ENCODE measurements at places on chromosomes 1 and 21.

DNA sequence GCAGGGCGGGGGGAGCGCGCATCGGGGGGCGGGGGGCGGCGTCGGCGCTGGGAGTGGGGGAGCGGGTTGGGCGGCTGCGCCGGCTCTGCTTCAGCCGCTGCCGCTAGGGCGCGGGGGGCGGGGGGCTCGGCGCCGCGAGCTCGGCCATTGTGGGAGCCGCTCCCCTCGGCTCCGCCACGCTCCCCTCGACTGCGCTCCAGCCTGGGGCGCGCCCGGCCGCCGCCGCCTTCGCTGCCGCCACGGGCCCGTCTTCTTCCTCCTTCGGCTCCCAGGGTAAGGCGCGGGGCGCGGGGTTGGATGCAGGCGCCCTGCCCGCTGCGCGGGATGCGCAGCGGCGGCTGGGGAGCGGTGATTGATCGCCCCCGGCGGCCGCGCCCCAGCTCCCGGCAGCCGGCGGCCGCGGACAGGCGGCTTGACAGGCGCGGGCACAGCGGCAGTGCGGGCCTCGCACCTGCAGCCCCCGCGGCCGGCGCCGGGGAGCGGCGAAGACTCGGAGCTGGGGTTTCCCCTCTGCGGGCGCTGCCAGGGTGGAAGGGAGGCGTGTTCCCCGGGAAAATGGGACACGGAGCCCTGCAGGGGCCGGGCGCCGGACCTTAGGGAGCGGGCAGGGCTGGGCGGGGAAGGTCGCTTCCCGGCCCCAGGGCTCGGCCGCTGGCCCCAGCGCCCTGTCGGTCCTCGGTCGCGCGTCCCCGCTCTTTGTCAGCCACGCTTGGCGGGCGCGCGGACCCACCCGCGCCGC lies 55.3 kb downstream of the NDUFS5 start:
- no peak for DNase-seq

DNA sequence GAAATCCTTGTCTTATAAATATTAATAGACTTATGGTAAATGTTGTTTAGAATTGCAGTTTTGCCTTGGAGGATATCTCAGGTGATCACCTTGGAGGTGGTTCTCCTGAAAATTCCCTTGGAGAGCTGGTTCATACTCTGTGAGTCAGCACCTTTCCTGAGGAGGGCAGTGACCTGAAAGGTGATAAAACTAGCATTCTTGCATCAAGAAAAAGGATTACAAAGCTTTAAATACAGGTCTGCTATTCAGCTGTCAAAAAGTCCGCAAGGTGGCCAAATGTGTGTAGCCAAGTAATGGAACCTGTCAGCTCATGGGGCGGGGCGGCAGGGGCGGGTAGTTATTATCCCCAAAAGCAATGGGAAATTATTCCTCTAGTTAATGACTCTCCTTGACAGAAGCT lies 52.8 kb upstream of the EDARADD start:
- DNase-seq, result no peak

DNA sequence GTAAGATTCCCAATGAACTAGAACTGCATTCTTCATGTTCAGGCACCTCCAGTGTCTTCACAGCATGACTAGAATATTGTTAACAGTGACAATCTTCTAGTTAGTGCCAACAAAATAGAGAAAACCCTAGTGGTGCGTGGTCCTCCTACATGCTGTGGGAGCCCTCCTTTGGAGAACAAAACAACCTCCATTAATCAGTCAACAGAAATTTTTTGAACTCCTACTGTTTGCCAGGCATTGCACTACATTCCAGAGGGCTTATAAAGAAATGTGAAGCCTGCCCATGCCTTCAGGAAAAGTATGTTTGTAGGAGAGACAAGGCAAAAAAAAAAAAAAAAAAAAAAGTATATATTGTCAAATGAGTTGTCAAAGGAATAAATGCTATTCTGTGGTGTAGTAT lies 252.7 kb downstream of the LRRC40 start:
- DNase-seq, result no peak

GRCh38 chr1:15189692-15190370 lies 36.3 kb downstream of the TMEM51 start:
- no peak for DNase-seq

GRCh38 chr21:43889069-43889468 lies 24.0 kb downstream of the AGPAT3 start:
- DNase-seq, result no peak

- DNase-seq, result peak; percentile 56
Observed at GRCh38 chr1:71785450-71785849, 496.9 kb downstream of the NEGR1 start.

DNA sequence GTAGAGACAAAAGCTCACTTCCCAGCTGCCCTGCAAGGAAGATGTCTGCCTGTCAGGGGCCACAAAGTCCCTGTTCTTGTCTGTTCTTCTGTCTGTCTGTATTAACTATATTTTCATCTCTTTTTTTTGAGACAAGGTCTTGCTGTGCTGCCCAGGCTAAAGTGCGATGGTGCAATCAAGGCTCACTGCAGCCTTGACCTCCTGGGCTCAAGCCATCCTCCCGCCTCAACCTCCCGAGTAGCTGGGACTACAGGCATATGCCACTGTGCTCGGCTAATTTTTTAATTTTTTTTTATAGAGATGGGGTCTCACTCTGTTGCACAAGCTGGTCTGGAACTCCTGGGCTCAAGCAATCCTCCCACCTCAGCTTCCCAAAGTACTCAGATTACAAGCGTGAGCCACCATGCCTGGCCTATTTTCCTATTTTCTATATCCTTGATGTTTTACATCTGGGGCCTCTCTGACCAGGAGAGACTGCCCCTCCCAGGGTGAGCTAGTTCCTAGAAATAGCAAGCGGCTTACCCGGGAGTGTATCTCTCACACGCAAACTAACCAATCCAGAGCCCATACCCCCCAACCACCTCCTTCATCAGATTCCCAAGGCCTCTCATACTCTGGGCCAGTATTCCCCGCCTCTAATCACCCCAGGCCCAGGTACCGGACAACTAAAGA lies 5.4 kb upstream of the KLHDC7A start:
- no peak for DNase-seq

DNA sequence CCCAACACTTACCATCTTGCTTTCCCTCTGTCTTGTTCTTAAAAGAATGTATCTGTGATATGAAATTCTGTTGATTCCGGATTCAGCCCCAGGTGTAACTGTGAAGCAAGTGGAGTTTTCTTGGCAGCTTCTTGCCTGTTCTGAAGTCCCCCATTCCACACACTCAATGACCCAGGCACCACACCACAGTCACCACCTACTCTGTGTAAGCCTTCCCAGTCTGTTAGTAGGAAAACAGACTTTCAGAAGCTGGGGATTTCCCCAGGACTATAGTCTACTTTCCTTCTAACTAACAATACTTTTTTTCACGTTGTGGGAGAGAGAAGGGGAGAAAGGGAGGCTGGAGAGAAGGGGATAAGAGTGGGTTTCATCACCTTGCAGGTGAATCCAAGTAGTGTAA lies 299.1 kb upstream of the PROX1 start:
- DNase-seq, result no peak

DNA sequence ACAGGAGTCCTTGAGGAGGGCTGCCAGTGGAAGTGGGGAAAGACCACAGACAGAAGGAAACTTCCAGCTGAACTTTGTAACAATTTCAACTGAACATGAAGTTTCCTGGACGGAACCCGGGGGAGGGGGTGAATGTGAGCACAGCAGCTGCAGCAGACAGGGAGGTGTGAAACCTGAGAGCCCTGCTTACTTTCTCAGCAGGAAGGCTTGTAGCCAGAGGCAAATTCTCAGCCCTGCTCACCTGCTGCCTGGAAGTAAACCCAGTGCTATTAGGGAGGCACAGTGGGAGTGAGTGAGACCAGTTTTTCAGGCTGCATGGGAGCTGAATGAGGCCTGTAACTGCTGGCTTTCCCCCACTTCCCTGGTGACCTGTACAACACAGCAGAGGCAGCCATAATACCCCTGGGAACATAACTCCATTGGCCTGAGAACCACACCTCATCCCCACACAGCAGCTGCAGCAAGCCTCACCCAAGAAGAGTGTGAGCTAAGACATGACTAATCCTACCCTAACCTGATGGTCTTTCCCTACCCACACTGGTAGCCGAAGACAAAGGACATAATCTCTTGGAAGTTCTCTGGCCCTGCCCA lies 9.6 kb upstream of the SPRR2F start:
- DNase-seq, result peak; percentile 7

DNA sequence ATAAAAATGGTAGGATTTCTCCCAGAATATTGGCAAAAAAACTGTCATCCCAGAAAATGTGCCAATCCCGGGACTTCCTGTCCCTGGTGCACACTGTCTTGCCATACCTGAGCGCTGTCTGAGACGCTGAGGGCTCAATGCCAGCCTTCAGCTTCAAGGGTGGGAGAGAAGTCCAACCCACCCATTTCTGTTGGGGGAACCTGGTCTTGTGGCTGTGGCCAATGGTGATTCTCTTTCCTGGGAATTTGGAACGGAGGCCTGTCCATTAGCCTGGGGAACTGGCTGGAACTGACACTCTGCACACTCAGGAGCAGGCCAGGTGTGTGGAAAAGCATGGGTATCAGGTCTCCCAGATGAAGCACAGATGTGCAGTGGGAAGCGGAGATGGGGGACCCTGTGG lies 6.7 kb downstream of the MTHFR start:
- DNase-seq, result no peak

- DNase-seq, result no peak
Observed at GRCh38 chr1:245195398-245195797, 40.6 kb downstream of the KIF26B start.

DNA sequence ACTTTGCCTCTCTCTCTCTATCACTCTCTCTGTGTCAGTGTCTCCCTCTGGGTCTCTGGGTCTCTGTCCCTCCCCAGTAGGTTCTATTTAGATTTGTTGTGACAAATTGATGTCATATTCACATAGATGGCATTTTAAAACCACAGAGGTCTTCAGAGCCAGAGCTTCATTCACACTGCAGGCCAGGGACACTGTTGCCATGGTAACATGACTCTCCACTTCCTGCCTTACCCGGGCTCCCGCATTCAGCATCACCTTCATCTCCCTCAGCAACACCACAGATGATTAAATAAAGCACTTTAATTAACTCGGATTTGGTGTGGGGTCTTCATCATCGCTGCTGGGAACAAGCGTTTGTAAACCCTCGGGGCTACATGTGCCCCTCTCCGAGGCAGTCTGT lies 132.6 kb downstream of the ETS2 start:
- no peak for DNase-seq

- DNase-seq, result no peak
Observed at GRCh38 chr21:33640697-33641351, 717 bp downstream of the CRYZL1 start.

GRCh38 chr1:82555501-82555900 lies 754.8 kb downstream of the ADGRL2 start:
- no peak for DNase-seq

DNA sequence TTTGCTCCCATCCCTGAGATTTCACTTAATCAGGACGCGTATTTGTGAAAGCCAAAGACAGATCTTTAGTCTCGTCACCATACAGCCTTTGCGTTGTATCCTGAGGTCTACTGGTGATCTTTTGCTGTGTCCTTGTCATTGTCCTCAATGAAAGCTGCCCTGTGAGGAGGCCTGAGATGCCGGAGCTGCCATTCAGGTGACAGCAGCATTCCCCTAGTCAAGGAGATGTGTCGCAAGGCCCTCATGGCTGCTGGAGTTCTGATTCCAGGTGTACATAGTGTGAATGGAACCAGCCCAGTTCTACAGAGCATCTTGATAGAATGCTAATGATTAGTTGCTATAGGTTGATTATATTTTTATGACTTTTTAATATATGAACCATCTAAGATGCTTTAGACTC lies 24.1 kb downstream of the TTF2 start:
- DNase-seq, result no peak

GRCh38 chr1:15618077-15618654 lies 908 bp downstream of the DDI2 start:
- peak; percentile 48 for DNase-seq

DNA sequence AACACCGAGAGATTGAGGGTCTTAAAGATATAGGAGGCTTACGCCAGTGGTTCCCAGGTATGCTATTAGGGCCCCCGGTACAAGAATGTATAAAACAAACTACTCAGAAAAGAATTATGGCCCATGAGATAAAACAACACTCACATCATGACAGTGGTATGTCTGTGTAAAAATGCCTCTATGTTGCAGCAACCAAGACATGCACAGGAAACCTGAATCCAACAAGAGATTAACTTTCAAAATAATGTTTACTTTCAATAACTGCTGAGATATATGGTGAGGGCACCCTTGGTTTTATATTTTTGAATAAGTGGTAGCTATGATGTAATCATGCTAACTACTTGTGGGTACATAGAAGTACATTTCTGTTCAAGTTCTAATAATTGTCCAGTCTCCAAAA lies 74.9 kb downstream of the PUM1 start:
- no peak for DNase-seq

DNA sequence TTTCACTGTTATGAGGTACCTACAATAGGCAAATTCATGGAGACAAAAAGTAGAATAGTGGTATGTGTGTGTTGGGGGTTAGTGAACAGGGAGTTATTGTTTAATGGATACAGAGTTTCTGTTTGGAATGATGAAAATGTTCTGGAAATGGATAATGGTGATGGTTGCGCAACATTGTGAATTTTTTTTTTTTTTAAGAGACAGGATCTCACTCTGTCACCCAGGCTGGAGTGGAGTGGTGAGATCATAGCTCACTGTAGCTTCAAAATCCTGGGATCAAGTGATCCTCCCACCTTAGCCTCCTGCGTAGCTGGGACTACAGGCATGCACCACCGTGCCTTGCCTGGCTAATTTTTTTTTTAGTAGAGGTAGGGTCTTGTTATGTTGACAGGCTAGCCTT lies 34.5 kb upstream of the TRABD2B start:
- DNase-seq, result no peak

- DNase-seq, result no peak
Observed at GRCh38 chr1:233867028-233867427, 37.4 kb upstream of the SLC35F3 start.

- DNase-seq, result no peak
Observed at GRCh38 chr1:110201157-110201825, 8.8 kb upstream of the KCNC4 start.
